ENCODE measurements at places on chromosomes 2 and 18. TPM values are rescaled to one million over a fixed set of nuclear protein-coding genes. Genes with fewer than 3 reads are reported as not detected.

- no peaks in the 10 kb centered on the region for H3K36me3 ChIP-seq
- no peak for DNase-seq
- H3K4me1 ChIP-seq = no peaks in the 10 kb centered on the region
- no peaks in the 10 kb centered on the region for H3K27me3 ChIP-seq
These were observed 725.1 kb upstream of the CDH7 start for GRCh38 chr18:65025756-65026155.

DNA sequence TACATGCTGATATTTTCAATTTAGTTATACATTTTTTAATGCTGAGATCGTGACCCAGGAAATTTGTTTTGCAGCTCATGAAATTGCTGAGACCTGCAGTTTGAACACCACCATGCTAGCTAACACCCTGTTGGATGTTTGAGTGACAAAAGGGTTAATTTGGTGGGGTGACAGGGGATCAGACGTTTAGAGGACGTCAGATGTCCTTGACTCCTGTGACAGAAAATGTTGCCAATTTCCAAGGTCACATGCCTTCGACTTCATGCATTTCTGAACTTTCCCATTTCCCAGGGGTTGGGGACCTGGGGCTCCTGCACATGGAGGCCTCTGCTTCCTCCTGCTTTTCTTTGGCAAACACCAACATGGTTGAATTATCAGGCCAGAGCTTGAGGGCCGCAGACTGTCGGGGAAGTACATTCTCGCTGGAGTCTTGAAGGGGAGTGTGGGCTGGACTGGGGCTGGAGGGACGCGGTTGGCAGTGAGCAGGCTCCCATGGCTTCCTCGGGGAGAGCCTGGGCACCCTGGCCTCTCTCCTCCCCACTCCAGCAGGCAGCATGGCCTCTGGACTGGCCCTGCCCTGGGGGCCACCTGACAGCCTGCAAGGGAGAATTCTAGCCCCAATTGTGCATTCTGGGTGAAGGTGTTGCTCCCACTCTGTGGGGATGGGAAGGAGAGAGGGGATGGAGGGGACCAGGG is 73.1 kb downstream of the CTIF start:
- no peak for DNase-seq
- peaks cover 80% of the 10 kb centered on the region for H3K4me1 ChIP-seq
- peak overlapping the region; percentile 77 for H3K27ac ChIP-seq
- no peaks in the 10 kb centered on the region for H3K36me3 ChIP-seq

DNA sequence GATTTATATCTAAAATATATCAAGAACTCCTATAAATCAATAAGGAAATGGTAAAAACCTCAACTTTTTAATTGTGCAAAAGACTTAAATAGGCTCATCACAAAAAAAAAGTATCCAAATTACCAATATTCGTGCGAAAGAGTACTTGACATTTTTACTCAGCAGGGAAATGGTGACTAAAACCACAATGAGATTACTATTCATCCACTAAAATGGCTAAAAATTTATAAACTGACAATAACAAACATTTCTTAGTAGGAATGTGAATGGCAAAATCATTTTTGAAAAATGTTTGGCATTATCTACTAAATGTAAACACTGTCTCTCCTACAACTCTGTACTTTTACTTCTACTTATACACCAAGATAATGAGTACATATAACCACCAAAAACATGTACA is 184.8 kb upstream of the RND3 start:
- no peaks in the 10 kb centered on the region for H3K4me1 ChIP-seq
- DNase-seq = no peak
- H3K27ac ChIP-seq = no peak overlapping the region
- H3K27me3 ChIP-seq = no peaks in the 10 kb centered on the region

DNA sequence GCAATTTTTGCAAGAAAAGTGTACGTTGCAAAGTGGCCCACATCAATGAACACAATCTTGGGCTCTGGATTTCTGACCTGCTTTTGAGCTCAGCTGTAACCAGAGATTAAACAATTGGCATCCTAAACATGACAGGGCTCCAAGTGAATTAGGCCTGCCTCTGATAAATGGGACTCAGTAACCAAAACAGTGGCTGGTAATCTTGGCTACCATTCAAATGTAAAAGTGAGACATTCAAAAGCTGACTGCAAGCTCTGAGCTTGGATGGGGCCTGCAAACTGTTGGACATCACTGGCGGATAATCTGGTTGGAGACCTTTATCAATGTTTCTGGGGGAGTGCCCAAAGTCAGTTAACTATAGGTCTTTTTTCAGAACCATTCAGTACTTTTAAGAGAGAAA is 160.7 kb downstream of the RAB3GAP1 start:
- H3K4me3 ChIP-seq = no peak overlapping the region
- DNase-seq = no peak
- peaks cover 11% of the 10 kb centered on the region for H3K4me1 ChIP-seq

DNA sequence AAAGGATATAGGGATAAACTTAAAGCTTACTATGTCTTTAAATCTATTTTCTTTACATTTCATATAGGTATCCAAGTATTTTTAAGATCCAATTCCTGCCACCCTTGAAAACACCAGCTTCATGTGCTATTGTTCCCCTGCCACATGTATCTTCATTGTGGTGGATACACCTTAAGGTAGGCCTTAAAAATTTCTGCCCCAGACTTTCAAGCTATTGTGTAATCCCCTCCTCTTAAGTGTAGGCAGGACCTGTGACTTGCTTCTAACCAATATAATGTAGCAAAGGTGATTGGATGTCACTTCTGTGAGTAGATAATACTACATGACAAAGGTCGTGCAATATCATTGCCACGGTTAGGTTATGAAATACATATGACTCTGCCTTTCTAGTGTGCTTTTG is 119.5 kb downstream of the RAD51AP2 start:
- H3K4me3 ChIP-seq = no peak overlapping the region
- H3K36me3 ChIP-seq = no peaks in the 10 kb centered on the region
- H3K27ac ChIP-seq = no peak overlapping the region

DNA sequence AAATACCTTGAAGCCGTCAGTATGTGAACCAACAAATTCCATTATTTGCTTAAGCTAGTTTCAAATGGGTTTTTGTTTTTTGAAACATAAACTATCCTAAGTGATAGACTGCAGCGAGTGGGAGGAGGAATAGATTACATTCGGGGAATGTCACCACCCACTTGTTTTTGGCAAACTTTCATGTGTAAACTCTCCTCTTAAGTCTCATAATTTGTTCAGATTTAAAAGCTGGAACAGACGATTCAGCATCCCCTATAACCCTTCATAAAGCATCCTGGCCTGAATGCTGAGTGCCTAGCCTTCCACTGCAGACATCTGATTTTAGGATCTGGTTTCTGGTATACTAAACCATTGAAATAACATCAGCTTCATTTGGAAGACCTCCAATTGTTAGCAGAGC is 51.0 kb downstream of the CPO start:
- no peak for DNase-seq
- no peaks in the 10 kb centered on the region for H3K27me3 ChIP-seq
- no peak overlapping the region for H3K4me3 ChIP-seq

DNA sequence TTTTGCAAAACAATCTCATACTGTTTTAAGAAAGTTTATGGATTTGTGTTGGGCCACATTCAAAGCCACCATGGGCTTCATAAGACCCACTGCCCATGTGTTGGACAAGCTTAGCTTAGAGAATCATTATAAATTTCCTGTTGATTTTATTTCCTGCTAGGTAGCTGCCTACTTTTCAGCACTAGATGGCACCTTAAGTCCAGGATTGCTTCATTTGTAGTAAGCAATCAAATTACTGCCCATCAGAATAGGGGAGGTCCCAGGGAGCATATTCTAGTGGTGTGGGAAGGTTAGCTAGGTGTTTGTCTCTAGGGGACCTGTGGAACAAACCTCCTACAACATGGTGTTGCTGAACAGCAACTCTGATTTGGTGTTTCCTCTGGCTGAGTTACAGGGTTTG is 11.0 kb upstream of the DCDC2C start:
- H3K4me1 ChIP-seq = no peaks in the 10 kb centered on the region
- no peak overlapping the region for H3K27ac ChIP-seq
- H3K36me3 ChIP-seq = no peaks in the 10 kb centered on the region
- H3K27me3 ChIP-seq = no peaks in the 10 kb centered on the region
- DNase-seq = no peak
- H3K4me3 ChIP-seq = no peak overlapping the region

GRCh38 chr2:25283921-25284320 is 57.8 kb downstream of the DNMT3A start:
- peaks cover 16% of the 10 kb centered on the region for H3K36me3 ChIP-seq
- DNase-seq = no peak
- peaks cover 21% of the 10 kb centered on the region for H3K4me1 ChIP-seq
- no peak overlapping the region for H3K4me3 ChIP-seq
- no peak overlapping the region for H3K27ac ChIP-seq

GRCh38 chr2:37870829-37871228 is 54.3 kb upstream of the RMDN2 start:
- H3K4me3 ChIP-seq = no peak overlapping the region
- H3K27ac ChIP-seq = peak overlapping the region; percentile 80
- H3K4me1 ChIP-seq = peaks cover 70% of the 10 kb centered on the region
- H3K27me3 ChIP-seq = no peaks in the 10 kb centered on the region

DNA sequence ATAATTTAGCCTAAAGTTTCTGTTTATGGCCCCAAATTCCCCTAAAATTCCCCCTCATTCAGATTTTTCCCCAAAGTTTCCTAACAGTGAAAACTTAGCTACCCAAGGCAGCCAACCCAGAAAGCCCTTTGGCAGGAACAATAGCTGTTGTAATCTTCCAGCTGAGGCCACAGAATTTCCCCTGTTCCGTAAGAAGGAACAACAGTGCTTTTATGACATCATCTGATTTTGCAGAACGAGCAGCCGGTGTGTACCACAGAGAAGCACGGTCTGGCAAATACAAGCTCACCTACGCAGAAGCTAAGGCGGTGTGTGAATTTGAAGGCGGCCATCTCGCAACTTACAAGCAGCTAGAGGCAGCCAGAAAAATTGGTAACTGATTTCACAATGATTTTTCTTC is 6.3 kb downstream of the TNFAIP6 start:
- peak overlapping the region; percentile 18 for H3K27ac ChIP-seq
- H3K36me3 ChIP-seq = no peaks in the 10 kb centered on the region
- H3K4me1 ChIP-seq = no peaks in the 10 kb centered on the region
- DNase-seq = peak; percentile 91
- no peak overlapping the region for H3K4me3 ChIP-seq

- H3K36me3 ChIP-seq = no peaks in the 10 kb centered on the region
- H3K27ac ChIP-seq = no peak overlapping the region
- no peak overlapping the region for H3K4me3 ChIP-seq
- no peak for DNase-seq
- H3K4me1 ChIP-seq = no peaks in the 10 kb centered on the region
- no peaks in the 10 kb centered on the region for H3K27me3 ChIP-seq
These were observed 324.7 kb upstream of the PIK3C3 start for GRCh38 chr18:41630232-41630886.

DNA sequence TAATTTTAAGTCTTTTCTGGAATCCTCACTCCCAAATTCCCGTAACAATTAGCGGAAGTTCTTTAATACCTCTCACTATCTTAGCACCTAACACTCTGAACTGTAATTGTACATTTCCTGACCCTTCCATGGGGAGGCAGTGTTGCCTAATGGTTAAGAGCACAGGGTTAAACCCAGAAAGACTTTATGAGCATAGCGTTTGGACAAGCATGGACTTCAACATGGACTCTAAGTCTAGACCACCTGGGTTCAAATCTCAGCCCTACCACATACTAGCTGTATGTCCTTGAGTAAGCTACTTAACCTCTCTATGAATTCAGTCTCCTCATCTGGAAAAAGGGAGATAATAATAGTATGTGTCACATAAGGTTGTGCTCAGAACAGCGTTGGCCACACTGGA is 13.0 kb downstream of the ANTXR1 start:
- H3K27ac ChIP-seq = no peak overlapping the region
- no peaks in the 10 kb centered on the region for H3K27me3 ChIP-seq
- no peaks in the 10 kb centered on the region for H3K36me3 ChIP-seq

GRCh38 chr18:9859232-9859631 is 26.5 kb upstream of the TXNDC2 start:
- no peak for DNase-seq
- peaks cover 4% of the 10 kb centered on the region for H3K36me3 ChIP-seq
- H3K4me1 ChIP-seq = peaks cover 32% of the 10 kb centered on the region
- no peak overlapping the region for H3K4me3 ChIP-seq

DNA sequence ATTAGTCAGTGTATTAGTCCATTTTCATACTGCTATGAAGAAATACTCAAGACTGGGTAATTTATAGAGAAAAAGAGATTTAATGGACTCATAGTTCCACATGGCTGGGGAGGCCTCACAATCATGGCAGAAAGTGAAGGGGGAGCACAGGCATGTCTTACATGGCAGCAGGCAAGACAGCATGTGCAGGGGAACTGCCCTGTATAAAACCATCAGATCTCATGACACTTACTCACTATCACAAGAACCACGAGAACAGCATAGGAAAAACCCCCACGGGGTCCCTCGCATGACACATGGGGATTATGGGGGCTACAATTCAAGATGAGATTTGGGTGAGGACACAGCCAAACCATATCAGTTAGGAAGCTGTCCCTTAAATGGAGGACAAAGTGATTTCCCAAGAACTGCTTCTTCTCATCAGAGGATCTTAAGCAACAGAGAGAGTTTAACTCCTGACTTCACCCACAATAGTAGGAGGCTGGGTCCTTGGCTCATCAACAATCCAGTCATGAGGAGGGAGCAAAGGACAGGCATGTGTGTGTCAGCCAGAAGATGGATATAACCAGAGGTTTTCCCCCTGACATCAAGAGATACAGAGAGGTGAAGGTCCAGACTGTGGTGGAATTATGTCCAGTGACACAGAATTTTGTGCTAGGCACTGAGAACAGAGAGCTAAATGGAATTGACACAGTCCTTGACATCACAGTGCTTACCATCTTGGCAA is 203.8 kb upstream of the SH3BP4 start:
- no peaks in the 10 kb centered on the region for H3K27me3 ChIP-seq
- peak; percentile 89 for DNase-seq
- no peaks in the 10 kb centered on the region for H3K4me1 ChIP-seq

Gene STAT4
- 5.4 TPM for total RNA-seq

Gene TMEM163
- total RNA-seq = 1.1 TPM

Gene POU3F3
- 0.11 TPM for total RNA-seq

Gene ONECUT2
- total RNA-seq = under 0.01 TPM

Gene VWC2L
- not detected for total RNA-seq

Gene MDH1B
- 1.1 TPM for total RNA-seq
